Activated naive CD4-positive, alpha-beta T cell treated with anti-CD3 and anti-CD28 coated beads, Interleukin-2, amount 50 U/mL, for 16 hours (primary cell): ENCODE measurements at places on chromosomes 13 and 19.
A peak's percentile ranks its signal among the peaks of the same experiment; 100 is the strongest.

GRCh38 chr13:47415048-47415447, 518.2 kb upstream of the HTR2A start:
- DNase-seq = no peak

DNA sequence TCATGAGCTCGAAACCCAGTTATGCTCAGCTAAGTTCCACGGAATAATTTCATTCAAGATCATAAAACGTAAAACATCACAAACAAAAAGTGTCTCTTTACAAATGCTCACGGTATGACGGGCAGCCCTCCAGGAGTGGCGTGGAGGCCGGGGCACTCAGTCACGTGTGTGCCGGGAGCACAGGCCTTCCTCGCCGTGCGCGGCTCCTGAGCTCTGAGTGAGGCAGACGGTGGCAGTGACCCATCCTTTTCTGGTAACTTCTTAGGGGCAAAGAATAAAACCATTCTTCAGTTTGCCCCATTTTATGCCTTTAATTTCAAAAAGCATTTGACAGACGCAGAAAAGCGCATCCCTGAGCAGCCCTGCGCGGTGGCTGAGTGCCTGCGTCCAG, 72.8 kb downstream of the ATP11A start:
- no peak for DNase-seq

- no peak for DNase-seq
Measured at GRCh38 chr13:103815619-103816018, 749.4 kb upstream of the SLC10A2 start.

GRCh38 chr19:45150751-45151281, 10.0 kb downstream of the NKPD1 start:
- no peak for DNase-seq

- DNase-seq = no peak
Measured at GRCh38 chr13:105878119-105878700, 657.3 kb downstream of the EFNB2 start.

DNA sequence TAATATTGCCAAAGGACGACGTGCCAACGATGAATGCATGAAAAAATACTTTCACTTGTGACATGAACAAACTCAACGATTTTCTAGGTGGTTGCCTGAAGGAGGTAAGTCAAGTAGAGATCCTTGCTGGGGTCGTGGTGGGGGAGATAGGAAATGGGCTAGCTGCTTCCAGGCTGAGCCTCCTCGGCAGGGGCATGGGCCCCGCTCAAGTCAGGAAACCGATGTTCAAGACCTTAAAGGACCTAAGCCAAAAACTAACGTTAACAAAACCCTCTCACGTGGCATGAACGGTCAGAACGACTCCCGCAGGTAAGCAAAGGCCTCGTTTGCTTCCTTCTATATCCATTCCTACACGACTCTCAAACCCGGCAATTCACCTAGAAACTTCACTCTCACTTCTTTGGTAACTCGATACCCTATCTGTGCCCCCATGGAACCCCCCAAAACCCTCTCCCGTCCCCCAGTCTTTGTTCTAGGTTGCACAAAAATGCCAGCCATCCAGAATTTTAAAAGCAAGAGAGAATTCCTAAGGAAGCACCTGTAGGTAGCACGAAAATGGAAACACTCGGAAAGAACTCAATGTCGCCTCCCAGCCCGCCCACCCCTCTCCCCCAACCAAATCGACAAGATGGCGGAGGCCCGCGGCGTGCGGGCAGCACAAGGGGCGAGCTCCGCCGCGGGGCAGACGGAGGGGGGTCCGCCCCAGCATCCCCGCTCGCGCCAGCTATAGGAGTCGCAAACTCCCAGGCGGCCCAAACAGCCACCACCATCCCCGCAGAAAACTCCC, 13.6 kb downstream of the ACP4 start:
- DNase-seq = peak; percentile 65

GRCh38 chr13:46698910-46699460, 98.0 kb downstream of the ESD start:
- no peak for DNase-seq

- no peak for DNase-seq
Measured at GRCh38 chr13:39468306-39468705, 134.7 kb downstream of the LHFPL6 start.

GRCh38 chr19:6250024-6250615, 29.7 kb downstream of the MLLT1 start:
- DNase-seq = no peak

GRCh38 chr13:79360095-79360494, 46.0 kb downstream of the RBM26 start:
- DNase-seq = no peak

DNA sequence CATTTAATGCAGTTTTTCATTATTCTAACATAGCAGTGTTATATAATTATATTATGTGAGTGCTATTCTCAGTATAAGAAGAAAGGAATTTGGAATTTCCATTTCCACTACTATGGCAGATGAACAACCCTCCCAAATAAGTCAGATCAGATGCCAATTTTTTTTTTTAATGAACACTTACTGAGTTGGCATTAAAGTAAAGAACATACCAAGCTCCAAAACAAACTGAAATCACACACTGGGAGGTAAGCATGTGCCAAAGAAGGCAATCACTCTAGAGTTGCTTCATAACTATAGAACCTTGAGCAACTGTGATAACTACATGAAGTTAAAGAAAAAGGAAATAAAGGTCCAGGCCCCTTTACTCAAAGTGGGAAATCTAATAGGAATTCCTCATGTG, 90.3 kb downstream of the RNF17 start:
- DNase-seq = no peak

DNA sequence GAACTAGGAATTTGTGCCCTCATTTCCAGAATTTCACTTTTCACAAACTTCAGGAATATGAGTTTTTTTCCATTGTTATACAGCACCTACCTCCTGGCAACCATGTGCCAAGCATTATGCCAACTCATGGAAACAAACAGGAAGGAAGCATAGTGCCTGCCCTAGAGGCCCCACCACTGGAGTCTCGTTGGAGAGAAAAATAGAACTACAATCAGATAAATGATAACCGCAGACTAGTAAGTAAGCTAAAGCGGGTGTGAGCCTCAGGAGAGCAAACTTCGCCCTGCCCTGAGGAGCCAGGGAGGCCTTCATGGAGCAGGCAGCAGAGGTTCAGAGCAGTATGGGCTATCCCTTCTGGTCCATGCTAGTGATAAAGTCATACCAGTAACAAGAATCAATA, 75.9 kb downstream of the FRY start:
- DNase-seq = no peak

GRCh38 chr19:33259539-33259938, 33.9 kb upstream of the SLC7A10 start:
- DNase-seq = no peak

- no peak for DNase-seq
Measured at GRCh38 chr13:29451976-29452375, 143.5 kb downstream of the SLC7A1 start.

DNA sequence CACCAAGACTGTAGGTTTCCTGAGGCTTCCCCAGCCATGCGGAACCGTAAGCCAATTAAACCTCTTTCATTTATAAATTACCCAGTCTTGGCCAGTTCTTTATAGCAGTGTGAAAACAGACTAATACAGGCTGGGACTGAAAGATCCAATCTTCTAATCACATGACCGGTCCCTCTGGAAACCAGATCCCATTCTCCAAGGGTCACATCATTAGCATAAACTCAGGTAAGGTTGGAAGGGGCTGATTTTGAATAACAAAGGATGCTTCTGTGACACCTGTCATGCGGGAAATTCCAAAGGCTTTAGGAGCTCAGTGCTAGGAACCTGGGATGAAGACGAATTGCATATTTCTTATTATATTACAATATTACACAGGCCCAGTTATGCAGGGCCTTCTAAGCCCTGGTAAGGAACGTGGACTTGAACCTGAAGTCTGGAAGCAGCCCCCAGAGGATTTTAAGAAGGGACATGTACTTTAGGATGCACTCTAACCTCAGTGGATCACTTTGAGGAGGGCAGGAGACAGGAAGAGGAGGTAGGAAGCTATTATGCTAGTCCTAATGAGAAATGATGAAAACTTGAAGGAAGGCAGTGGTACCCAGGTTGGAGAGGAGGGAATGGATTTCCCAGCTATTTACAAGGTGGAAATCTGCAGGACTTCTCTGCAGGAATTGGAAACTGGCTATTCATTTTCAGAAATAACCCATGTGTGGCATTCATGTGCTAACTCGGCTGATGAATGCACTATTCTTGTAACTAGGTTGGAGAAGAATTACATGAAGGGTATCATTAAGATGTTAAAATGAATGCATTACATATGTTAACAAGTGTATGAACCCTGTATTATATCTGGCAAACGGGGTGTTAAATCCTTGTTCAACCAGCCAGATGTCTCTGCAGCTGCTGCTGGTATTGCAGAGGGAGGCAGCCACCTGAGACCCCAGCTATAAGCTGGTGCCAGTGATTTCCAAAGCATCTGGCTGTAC, 19.3 kb downstream of the TNFSF11 start:
- no peak for DNase-seq

GRCh38 chr19:33063356-33063752, 1.3 kb downstream of the RHPN2 start:
- DNase-seq = no peak

DNA sequence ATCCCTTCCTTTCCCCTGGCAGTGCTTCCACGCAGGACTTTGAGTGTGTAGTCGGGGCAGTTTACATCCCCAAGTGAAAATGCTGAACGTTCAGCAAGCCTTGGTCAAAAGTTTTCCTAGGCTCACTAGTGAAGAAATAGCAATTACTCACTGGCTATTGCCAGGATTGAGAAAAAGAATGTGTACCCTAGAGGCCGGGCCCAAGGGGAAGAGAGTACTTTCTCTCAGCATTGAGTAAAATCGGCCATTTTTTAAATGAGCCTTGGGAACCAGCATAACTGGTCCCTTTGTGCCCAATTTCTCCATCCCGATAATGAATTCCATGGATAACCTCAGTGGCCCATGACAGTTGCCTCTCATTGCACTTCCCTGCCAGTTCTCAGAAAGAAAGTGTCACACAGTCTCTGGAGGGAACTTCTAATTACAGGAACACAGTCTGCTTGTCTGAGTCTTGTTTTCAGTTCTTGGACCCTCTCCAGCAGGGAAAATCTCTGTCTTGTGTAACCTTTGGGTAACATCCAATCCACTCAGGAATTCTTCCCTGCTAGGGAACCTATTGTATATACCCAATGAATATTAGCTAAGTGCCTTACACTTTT, 7.3 kb upstream of the OR7D2 start:
- DNase-seq = no peak

- no peak for DNase-seq
Measured at GRCh38 chr19:12939975-12940423, 1.6 kb downstream of the CALR start.

DNA sequence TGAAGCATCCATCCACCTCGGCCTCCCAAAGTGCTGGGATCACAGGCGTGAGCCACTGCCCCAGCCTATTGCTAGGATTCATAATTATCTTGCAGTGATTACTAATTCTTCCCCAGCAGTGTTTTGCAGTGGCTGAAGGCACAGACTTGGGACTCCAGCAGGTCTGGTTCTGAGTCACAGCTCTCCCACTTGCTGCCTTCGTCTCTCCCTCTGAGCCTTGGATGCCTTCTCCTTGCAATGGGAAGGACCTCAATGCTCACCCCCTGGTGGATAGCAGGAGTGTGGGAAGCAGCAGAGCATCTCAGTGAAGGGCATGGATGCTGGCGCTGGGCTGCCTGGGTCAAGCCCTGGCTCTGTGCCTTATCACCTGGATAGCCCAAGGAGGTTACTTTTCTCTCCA, 37.6 kb upstream of the SHKBP1 start:
- no peak for DNase-seq

- no peak for DNase-seq
Measured at GRCh38 chr13:60220072-60220471, 56.3 kb upstream of the DIAPH3 start.

- no peak for DNase-seq
Measured at GRCh38 chr13:25756912-25757311, 294.9 kb downstream of the SHISA2 start.

DNA sequence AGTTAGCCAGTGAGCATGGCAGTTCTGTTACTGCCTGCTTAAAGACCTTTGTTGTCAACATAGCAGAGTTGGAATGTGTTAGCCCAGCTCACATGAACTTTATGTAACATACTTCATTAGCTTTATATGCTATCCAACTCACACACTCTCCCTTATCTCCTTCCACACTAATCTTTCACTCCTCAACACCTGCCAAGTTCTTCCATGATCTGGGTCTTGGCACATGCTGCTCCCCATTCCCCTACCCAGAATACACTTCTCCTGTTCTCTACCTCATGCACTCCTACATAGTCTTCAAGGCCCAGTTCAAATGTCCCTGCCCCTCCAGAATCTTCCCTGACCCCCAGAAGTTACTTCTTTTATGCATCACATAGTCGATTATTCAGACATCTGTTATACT, 179.3 kb downstream of the KATNAL1 start:
- no peak for DNase-seq

DNA sequence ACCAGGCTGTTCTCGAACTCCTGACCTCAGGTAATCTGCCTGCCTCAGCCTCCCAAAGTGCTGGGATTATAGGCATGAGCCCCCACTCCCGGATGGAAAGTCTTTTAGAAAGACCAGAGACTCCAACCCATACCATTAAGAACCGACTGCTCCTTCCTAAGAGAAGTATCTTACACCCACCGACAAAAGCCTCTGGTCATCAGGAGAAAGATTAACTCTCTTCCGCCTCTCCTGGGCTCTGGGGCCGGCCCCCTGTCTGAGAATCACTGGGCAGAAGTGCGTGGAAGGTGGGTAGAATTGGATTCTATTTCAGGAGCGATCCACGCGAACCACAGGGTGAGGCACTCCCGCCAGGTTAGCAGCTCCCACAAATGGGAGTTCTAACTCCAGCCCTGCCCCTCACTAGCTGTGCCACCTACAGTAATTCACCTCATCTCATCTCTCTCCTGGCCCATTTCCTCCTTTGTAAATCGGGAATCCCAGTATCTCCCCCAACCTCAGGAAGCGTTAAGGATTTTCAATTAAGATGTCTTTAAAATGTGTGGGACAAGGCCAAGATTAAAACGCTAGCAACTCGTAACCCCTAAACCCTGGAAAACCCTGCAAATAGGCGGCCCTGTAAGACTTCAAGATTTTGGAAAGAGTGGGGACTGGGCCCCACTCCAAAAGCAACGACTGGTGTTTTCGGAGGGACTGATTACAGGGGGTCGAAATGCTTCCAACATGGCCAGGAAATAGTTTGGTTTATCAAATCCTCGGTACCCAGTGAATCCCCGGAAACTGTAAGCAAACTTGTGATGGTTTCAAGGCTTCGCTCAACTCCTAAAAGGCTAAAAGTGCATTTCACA, 1.3 kb downstream of the HNRNPL start:
- DNase-seq = no peak
